ENCODE measurements at places on chromosomes 2 and 18.

DNA sequence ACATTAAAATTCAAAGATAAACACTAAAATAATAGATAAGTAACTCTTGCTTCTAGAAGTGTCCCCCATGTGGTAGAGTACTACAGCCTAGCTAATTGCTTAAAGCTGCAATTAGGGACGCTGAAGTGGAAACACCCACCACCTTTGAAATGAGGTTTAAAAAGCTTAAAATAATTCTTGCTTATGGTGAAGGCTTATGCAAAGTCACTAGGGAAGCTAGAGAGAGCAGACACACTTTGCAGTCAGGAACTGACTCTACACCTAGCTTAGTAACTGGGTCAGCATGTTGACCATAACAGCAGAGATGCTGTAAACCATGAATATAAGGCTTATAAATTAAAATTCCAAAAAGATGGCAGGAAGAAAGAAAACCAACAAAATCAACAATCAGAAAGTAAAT lies 65.4 kb upstream of the DSG1 start:
- DNase-seq = no peak

DNA sequence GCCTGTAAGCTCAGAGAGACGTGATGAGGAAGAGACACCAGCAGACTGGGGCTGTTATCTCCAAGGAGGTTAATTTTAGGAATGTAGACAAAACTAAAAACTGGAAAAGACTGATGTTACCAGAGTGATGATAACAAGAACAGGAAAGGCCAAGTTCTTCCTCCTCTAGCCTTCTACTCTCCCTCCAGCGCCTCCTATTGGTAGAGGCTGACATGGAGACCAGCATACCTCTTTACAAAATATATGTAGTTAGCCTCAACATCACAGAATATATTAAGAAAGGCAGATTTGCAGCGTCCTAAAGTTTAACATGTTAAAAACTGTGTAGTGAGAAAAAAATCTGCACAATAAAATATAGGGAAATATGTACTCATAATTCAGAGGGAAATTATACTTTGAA lies 66.0 kb downstream of the TCF4 start:
- no peak for DNase-seq

- no peak for DNase-seq
These were observed 334.9 kb downstream of the CYP26B1 start for GRCh38 chr2:71812736-71813135.

DNA sequence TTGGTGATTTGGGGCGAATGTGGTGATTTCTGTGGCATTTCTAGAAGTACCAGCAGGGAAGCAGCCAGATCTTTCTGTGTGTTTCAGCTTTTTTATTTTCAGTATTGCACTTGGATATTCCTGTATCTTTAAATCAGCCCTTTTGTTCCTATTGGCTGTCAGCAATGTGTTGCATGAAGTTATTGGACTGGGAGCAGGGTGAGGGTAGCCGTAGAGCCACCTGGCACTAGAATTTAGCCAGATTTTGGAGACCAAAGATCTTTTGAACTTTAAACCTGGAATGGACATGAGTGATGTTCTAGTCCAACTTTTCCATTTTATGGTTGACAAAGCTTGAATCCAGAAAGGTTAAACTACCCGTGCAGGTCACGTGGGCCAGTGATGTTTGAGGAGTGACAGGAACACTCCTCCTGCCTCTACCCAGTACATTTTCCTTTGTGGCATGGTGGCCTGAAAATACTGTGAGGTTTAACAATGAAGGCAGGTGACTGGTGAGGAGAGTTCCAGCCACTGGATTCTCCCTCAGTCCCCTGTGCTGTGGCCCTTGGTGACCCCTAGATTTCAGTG lies 122.3 kb downstream of the NEDD4L start:
- DNase-seq = no peak

DNA sequence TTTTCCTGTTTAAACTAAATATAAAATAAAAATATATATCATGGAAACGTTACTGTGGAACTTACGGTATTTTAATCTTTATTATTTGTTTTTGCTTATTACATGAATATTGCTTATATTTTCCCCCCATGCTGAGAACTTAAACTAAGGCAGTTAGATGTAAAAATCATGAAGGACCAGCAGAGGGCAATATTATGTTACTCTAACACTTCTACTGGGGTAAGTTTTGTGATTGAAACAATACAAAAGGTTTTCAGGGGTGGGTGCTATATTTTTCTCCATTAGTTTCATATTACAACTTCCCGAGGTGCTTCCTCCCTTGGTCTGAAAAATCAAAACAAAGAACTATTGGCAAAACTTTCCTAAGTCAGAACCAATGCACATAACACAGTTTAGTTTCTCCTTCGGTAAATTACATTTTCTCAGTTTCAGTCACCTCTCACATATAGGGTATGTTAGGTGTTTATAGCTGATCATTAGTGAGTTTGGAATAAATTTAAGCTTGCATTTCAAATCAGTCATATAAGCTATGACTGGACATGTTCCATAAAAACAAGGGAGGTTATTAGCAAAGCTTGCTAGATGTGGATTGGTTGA lies 54.8 kb downstream of the ZNF407 start:
- DNase-seq = peak; percentile 53

GRCh38 chr2:204706939-204707338 lies 161.7 kb downstream of the PARD3B start:
- no peak for DNase-seq

- no peak for DNase-seq
These were observed 208.1 kb downstream of the KLHL29 start for GRCh38 chr2:23592898-23593751.

- DNase-seq = no peak
These were observed 22.6 kb upstream of the RNF125 start for GRCh38 chr18:31996007-31996406.

GRCh38 chr2:69781321-69782248 lies 39.7 kb downstream of the ANXA4 start:
- DNase-seq = no peak

DNA sequence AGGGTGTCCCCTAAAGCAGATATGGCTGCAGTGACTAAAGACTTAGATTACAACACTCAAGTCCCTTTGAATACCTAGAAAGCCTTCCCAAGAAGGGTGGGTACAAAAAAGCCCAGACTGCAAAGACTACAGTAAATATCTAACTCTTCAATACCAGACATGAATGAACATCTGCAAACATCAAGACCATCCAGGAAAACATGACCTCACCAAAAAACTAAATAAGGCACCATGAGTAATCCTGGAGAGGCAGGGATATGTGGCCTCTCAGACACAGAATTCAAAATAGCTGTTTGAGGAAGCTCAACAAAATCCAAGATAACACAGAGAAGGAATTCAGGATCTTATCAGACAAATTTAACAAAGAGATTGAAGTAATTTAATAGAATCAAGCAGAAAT lies 138.2 kb upstream of the OTOS start:
- no peak for DNase-seq

GRCh38 chr2:203490391-203490790 lies 44.7 kb downstream of the RAPH1 start:
- DNase-seq = no peak

DNA sequence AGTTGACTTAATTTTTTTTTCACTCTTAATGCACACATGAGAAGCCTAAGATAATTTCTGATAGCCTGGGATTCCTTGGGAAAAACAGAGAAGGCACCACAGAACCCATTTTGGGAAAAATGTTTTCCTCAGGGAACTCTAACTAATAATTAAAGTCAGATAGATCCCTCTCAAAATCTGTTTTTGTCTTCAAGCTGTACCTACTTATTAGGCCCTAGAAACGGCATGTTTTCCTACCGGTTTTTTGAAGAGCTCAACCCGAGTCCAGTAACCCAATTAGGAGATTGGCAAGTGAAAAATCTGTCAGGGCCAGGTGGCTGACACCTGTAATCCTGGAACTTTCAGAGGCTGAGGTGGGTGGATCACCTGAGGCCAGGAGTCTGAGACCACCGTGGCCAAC lies 16.1 kb upstream of the PDK1 start:
- DNase-seq = no peak

DNA sequence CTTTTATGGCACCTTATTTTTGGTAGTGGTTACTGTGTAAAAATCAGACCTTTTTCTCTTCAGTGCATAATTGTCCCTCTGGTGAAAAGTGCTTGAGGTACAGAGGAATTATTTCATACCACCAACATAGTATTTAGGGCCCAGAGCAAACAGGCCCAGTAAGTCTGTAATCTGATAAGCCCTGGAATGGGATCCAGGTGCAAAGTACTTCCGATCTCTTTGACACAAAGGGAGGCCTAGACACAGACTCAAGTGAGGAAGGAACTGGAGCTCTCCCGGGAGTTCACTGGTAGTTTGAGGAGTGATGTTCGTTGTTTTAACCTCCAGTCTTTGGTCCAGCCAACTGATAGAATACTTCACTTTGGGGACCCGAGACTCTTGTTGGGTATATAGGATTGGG lies 57.4 kb downstream of the RAB31 start:
- DNase-seq = no peak

DNA sequence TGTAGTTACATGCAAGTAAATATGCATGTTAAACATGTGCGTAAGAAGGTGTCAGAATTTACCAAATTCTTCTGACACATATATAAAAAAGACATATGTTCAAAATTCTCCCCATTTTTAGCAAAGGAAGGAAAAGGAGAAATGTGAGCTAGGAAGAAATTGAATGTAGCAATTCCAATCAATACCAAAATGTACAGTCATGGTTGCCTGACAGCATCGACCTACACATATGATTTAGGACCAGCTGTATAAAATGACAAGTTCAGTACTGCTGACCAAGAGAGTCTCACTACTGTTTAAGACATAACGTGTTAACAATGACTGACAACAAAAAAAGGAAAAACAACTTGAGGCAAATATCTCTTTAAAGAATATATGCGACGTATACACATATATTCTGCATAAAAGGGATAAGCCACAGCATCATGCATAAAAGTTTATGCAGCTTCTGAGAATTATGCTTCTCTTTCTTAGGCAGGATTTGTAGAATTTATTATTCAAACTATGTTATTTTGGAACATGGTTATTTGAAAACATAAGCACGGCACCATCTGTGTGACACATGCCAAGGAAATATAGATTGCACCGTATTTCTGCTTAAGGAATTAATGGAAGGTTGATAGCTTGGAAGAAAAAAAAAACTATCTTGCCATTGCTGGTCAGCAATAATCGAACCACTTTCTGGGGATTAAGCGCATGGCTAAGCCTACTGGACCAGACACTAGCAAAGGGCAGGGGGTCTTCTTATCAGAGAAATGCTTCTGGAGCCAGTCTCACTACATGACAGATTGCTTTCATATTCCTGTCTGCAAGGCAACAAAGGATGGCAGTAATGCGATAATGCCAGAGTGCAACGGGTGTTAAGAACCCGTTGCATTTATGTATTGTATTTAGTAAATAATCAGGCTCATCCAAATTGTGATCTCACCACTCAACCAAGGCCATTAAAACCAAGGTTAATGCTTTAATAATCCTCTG lies 154.0 kb downstream of the WDPCP start:
- no peak for DNase-seq

DNA sequence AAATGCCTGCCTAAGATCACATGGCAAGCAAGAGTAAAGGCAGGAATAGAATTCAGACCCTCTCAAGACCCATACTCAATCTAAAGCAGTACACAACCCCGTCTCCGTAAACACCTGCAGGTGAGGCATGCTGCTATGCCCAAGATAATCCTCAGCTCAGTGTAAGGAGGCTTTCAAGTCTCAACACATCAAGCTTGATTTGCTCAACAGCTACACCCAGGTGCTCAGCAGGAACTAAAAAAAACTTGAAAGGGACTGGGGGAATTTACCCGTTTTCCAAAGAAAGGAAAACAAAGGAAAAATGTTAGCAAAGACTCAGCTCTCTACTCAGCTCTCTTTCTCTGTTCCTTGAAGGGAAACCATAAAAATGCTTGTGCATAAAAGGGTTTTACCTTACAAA lies 301.8 kb downstream of the C1D start:
- DNase-seq = no peak

DNA sequence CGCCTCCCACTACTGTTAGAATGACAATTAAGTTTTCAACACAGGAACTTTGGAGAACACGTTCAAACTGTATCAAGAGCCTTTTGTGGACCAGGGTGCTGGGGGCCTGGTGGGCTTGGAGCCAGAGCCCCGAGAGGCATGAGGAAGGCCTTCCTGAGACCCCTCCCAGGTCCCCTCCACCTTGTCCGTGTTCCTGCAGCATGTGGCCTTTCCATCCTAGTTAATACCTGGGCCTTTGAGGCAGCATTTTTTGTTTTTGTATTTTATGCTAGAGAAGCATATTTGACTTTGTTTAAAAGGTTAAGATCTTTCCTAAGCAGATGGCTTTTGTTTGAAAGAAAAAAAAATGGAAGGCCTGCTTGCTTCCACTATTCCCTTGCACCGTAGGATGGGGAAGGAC lies 68.0 kb downstream of the INPP4A start:
- DNase-seq = no peak

DNA sequence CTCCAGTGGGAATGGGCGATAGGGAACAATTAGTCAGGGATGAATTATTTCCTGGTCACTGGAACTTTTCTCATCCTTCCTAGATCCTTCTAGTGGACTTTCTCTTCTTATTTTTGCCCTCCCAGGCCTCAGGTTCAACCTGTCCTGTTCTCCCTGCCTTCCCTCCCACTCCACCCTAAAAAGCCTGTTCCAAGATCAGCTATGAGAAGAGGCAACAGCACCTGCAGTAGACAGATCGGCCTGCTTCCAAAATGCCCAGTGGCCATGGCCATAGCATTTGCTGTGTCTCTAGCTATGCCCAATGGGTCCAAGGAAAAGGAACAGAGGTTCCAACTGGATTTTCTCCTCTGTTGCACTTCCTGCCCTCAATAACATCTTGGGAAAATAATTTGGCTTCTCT lies 16.5 kb upstream of the KCNF1 start:
- no peak for DNase-seq

GRCh38 chr2:233470011-233470687 lies 96.4 kb downstream of the USP40 start:
- DNase-seq = no peak
